ENCODE measurements at places on chromosomes 6 and 20. TPM values are rescaled to one million over a fixed set of nuclear protein-coding genes. Genes with fewer than 3 reads are reported as not detected.

DNA sequence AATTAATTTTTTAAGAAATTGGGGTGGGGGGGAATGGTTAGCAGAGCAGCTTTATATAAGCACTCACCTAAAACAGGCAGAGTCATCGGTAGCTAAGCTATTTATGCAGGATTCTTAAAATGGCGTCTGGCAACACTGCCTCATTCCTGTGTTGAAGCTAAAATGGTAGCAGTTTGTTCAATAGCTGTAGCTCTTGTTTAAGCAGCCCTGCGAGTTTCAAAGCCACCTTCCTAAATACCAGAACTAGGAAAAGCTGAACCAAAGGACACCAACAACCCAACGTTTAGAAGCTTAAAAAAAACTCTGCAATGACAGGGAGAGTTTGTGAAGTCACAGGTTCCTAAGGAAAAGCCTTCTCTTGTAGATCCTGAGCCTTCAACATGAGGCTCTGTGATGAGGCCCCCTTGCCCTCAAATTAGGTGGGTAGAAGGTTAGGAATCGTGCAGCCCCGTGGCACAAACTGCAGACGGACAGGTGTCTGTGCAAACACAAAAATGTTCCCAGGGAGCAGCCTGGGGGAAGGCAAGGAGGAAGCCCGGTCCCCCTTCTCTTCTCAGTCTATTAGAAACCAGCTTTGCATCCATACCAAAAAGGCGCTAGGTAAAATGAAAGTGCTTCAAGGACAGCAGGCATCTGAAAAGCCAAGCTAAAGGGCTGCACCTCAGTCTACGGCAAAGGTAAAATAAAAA lies 4.7 kb downstream of the ZMYND8 start:
- no peak for DNase-seq

- DNase-seq, result no peak
These were observed 36.2 kb upstream of the OGFRL1 start for GRCh38 chr6:71252410-71252809.

DNA sequence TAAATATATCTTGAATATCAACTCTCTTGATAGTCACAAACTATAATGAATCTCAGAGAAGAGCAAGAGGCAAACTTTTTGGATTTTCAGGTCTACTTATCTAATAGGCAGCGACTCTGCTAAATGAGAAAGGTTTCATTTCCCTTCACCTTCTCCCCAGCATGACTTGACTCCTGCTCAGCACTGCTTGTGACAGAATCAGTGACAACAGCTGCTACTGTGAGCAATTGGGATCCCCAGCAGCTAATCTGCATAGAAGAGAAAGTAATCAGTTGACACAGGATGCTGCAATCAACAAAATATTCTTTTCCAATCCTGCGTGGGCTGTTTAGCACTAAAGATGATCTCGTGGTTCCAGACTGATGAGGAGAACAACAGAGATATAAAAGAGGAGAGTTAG lies 205.5 kb downstream of the MMUT start:
- DNase-seq, result no peak

DNA sequence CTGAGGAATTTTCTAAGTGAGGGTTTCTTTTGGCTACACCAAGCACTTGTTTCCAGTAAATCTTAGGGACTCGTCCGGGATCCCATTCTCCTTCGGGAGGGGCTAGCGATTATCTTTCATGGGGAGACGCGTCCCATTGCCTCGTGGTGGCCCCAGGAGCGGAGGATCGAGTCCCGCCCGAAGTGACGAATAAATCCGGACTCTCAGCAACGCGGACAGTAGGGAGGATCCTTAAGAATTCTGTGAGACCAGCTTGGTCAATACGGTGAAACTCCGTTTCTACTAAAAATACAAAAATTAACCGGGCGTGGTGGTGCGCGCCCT lies 69.1 kb upstream of the PRSS16 start:
- DNase-seq, result no peak

DNA sequence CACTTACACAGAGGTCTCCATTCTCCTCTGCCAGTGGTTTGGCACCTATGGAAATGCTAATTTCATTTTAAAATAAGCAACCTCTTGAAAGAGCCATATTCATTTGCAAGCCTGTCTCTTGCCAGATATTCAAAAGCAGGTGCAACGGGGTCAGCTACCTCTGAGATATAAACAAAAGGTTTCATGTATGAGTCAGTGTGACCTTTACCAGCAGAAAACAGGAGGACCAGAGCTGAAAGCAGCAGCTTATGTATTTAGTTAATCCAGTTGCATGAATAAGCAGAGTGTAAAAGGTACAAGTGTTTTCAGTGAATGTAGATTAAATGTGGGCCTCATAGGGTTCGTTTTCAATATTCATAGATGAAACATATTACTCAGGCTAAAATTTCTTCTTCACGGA lies 56.0 kb downstream of the TENT5A start:
- no peak for DNase-seq

DNA sequence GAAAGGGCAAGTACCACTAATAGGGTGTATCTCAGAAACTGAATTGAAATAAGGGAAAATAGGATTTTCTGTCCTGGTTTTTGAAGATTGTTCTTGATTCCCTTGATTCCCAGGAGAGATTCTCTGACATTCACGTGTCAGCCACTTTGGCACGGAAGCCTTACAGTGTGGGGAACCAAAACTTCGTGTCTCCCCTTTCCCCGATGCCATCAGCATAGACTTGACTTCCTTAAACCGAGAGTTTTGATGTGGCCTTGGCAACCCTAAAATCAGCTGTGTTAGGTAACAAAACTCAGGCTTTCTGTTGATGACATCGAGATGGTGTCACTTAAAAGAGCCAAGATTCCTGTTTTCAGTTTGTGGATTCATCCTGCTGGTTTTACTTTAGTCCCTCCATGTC lies 7.5 kb downstream of the HMGN4 start:
- no peak for DNase-seq

DNA sequence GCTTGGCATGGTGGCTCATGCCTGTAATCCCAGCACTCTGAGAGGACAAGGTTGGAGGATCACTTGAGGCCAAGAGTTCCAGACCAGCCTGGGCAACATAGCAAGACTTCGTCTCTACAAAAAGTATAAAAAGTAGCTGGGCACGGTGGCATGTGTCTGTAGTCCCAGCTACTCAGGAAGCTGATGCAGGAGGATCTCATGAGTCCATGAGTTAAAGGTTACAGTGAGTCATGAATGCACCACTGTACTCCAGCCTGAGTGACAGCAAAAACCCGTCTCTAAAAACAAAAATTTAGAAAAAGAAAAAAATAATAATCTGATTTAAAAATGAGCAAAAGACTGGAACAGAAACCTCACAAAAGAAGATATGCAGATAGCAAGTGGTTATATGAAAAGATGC lies 279.7 kb downstream of the RNGTT start:
- DNase-seq, result no peak

GRCh38 chr6:107101686-107102413 lies 13.5 kb downstream of the BEND3 start:
- no peak for DNase-seq

DNA sequence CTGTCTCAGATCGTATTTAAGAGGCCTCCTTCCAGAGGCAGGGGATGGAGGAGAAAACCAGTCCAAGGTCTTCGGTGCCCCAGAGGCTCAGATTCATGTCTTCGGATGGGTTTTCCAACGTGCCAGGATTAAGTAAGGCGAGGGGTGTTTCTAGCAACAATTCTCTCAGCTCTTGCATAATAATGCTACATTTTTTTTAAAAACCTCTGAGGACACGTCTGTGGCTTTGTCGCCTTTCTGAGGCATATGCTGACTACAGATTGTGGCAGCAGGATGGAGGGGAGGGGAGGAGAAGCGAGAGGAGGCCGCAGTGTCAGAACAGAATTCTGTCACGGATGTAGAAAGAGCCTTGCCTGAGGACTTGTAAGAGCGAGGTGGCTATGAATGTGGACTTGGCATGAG lies 17.7 kb upstream of the CCDC167 start:
- DNase-seq, result no peak

FOXS1 gene
- not detected for total RNA-seq

MCCD1 gene
- total RNA-seq, result not detected

FAM50B gene
- 10.0 TPM for total RNA-seq

GHRH gene
- total RNA-seq, result not detected

ALDH8A1 gene
- total RNA-seq, result 0.66 TPM

Data from GM12878 (cell line).